ENCODE measurements at places on chromosomes 1 and 21.
A peak's percentile ranks its signal among the peaks of the same experiment; 100 is the strongest.

- DNase-seq, result peak; percentile 43
Measured at GRCh38 chr1:154418062-154418921, 13.1 kb downstream of the IL6R start.

DNA sequence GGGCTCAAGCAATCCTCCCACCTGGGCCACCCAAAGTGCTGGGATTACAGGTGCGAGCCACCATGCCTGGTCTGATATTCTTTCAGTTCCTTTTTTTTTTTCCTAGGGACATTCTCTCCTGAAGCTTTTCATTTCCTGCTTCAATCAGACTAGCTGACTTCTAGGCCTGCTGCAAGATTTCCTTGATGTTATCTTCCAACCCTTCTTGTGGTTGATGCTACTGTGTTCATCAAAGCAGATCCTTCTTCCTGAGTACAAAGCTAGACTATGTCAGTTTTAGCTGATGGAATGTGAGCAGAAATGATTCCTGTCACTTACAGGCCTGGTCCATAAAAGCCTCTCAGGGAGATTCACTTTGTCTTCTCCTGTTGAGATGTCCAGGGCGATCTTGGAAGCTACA lies 146.4 kb downstream of the CDC7 start:
- DNase-seq, result peak; percentile 17

GRCh38 chr1:5707566-5708345 lies 284.5 kb downstream of the NPHP4 start:
- DNase-seq, result no peak

GRCh38 chr1:24904731-24905354 lies 25.2 kb downstream of the RUNX3 start:
- no peak for DNase-seq

DNA sequence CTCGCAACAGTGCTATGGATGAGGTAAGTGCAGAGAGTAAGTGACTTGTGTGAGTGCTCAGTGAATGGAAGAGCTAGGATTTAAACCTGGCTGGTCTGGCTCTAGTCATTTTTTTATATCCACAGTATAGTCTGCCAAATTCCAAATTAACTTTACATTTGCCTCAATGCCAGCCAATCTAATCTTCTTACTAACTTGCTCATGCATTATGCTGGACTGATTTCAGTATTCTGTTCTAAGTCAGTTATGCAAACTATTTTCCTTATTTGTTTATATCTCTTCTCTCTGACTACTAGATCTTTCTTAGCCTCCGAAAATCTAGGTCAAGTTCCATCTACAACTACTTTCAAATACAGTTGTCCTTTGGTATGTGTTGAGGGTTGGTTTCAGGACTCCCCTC lies 133.3 kb downstream of the XPR1 start:
- no peak for DNase-seq

DNA sequence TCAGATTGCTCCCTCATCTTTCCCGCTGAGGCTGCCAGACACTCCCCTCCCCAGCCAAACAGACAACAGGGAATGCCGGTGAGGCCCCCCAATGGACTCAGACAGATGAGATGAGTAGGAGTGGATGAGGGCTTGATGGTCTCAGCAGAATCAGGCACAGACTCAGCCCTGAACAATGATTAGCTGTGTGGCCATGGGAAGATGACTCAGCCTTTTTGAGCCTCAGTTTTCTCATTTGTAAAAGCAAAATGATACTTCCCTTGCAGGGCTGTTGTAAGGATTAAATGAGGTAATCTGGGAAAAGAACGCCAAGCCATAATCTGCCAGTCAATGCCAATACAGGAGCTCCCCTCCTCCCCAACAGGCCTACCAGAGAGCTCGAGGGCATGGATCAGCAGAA lies 12.4 kb downstream of the C1orf198 start:
- no peak for DNase-seq

DNA sequence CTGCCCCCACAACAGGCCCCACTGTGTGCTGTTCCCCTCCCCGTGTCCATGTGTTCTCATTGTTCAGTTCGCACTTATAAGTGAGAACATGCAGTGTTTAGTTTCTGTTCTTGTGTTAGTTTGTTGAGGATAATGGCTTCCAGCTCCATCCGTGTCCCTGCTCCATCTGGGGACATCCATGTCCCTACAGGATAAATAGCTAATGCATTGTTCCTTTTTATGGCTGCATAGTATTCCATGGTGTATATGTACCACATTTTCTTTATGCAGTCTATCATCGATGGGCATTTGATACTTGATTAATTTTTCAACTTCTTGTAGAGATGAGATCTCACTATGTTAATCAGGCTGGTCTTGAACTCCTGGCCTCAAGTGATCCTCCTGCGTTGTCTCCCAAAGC lies 44.4 kb upstream of the RUNX1 start:
- no peak for DNase-seq

Data from CD4-positive, alpha-beta T cell treated with Interleukin-17A for 1 hour (primary cell).